ENCODE measurements at places on chromosomes 2 and 18.

DNA sequence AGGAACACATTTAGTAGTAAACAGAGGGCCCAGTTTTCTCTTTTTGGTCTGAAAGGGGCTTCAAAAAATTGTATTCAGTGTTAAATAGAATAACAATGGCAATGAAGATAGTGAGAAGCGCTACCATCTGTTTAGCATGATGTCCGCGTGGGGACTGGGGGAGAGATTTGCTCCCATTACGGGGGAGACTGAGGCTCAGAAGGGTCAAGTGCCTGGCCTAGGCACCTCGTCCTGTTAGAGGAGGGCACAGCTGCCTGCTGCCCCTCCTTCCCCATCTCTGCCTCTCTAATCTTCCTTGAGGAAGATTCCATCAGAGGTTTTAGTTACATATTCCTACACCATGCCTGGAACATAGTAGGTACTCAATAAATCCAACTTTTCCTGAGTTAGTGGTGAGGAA lies 10.1 kb upstream of the TMEM185B start:
- DNase-seq: no peak

DNA sequence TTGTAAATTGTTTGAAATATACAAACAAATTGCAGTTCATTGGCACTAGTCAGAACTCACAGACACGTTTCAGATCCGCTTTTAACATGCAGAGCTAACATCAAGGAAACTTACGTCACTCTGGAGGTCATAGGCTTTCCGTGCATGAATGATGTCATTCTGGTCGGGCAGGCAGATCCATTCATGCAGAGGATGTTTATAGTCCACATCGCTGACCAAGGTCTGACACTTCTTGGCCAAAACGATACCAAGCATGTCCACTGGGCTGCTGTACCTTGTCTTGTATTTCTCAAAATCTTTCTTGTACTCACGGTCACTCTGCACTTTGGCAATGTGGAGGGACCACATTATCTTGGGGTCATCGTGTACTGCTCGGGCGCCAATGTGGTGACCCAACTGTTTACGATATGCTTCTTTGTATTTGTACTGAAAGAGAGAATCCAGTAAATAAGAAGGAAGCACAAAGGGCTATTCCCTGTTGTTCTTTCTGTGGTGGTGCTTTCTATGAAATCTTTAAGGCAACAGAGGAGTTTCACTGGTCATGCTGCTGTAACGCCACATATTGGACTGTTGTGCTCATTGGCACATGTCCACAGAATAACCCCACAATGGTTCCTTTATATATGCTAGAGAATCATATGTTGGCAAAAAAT lies 114.8 kb downstream of the NEB start:
- no peak for DNase-seq

- DNase-seq: peak; percentile 82
Observed at GRCh38 chr2:148874868-148875341, at the start of gene KIF5C. Gene KIF5C, plus strand, starts transcription at chr2:148875227. Its CDS starts 391 bp downstream, at chr2:148875618.

GRCh38 chr2:66836851-66837250 lies 401.9 kb downstream of the MEIS1 start:
- DNase-seq: no peak

GRCh38 chr2:110980339-110981062 lies 140.2 kb upstream of the BCL2L11 start:
- DNase-seq: no peak

- no peak for DNase-seq
Observed at GRCh38 chr18:78156466-78156865, 823.2 kb upstream of the SALL3 start.

DNA sequence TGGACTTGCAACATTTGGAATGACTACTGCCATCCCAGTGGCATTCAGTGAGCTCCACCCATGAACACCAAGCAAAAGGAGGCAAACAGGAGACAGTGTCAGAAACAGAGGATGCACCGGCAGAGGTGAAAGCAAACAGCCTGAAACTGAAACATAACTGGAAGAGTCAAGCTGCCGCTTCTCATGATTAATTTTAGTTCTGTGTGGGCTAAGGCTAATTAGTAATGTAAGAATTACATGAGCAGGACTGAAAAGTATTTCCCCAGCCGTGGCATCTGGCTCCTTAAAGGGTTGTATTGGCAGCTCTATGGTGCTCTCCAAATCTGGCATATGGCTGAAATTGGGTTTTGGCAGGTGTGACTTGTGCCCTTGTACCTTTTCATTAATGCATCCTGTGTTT lies 1108.1 kb downstream of the TSN start:
- no peak for DNase-seq

DNA sequence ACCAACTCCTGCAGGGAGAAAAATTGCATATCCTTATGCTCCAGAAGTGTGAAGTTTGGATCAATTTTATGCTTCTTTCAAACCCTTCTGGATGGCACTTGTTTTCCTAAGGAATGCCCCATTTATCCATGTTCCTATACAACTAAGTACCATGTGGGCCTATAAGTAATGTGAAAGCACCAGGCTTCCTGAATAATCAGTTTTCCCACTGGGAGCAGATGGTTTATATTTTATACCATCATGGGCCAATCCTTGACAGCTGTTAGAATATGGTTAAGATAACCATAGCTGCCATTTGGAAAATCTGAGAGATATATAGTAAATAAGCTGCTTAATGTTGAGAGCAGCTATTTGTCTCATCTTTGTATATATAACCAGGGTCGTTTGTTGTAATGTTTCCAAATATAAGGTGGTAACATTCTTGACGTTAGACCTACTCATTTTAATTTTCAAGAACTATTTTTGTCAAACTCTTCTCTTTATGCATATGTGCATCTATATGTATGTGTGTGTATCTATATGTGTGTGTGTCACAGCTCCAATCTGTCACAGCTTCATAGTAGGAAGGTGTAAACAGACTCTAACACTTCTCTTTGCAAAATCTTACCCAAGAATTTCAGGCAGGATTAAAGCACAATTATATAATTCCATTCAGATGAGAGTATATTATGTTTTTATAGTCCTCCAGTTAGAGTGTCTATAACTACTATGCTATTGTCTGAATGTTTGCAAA lies 458.7 kb upstream of the GCFC2 start:
- DNase-seq: no peak

GRCh38 chr2:187698374-187699110 lies 144.3 kb upstream of the TFPI start:
- no peak for DNase-seq

- DNase-seq: no peak
Observed at GRCh38 chr18:42141439-42141838, 186.4 kb downstream of the PIK3C3 start.

DNA sequence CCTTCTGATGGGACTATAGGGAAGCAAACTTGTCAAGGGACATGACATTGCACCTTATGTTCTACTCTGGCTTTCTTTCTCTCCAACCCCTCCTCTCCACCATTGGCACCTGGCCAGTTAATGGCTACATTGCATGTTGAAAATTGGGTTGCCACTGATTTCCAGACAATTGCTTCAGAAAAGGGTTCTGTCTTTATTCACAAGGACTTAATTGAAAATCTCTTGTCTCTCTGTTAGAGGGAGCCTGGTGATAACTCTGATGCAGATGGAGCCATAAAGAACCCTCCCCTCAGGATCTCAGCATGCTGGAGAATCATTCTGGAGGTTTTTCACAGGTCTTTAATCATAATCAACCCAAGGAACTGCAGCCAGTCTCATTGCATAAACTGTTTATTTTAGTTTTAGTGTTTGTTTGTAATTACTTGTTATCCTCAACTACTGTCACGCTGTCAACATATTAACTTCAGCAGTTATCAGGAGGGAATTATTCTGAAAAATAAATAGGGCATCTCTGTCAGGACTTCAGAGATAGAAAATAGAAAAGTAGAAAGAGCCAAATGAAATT lies 316.8 kb downstream of the RIT2 start:
- no peak for DNase-seq

DNA sequence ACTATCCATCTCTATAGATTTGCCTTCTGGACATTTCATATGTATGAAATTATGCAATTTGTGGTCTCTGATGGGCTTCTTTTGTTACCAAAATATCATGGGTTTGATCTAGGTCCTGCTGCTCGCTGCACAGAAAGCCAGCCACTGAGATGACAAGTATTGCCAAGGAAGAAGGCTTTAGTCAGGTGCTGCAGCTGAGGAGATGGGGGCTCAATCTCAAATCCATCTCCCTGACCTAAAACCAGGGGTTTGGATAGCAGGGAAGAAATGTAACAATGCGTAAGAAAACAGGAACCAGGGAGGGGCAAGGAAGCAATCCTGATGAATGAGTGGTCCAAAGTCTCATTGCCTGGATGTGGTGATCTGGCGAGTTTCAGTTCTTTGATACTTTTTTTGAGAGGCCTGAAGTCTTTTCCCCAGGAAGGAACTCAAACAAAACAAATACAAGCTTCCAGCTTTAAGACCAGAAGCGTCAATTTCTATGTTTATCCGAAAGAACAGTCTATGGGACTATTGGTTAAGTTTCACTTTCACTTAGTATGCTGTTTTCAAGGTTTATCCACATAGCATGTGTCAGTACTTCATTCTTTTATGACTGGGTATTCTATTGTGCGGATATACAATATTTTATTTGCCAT lies 3.4 kb upstream of the CKAP2L start:
- DNase-seq: no peak

DNA sequence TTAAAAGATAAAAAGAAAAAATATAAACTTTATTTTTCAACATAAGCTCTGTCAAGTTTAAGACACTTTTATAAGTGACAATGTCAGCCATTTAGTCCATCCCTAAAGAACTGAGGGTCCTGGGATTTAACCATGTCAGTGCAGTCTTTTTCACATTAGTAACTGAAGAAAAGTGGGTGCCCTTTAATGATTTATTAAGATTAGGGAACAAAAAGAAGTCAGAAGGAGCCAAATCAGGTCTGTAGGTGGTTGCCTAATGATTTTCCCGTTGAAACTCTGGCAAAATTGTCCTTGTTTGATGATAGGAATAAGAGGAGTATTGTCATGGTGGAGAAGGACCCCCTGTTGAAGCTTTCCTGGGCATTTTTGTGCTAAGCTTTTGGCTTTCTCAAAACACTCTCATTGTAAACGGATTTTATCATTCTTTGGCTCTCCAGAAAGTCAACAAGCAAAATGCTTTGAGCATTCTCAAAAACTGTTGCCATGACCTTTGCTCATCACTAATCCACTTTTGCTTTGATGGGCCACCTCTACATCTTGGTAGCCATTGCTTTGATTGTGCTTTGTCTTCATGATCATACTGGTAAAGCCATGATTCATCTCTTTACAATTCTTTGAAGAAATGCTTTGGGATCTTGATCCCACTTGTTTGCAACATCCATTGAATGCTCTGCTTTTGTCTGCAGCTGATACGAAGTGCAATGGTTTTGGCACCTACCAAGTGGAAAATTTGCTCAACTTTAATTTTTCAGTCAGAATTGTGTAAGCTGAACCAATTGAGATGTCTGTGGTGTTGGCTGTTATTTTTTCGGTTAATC lies 22.0 kb downstream of the TSPYL6 start:
- no peak for DNase-seq

DNA sequence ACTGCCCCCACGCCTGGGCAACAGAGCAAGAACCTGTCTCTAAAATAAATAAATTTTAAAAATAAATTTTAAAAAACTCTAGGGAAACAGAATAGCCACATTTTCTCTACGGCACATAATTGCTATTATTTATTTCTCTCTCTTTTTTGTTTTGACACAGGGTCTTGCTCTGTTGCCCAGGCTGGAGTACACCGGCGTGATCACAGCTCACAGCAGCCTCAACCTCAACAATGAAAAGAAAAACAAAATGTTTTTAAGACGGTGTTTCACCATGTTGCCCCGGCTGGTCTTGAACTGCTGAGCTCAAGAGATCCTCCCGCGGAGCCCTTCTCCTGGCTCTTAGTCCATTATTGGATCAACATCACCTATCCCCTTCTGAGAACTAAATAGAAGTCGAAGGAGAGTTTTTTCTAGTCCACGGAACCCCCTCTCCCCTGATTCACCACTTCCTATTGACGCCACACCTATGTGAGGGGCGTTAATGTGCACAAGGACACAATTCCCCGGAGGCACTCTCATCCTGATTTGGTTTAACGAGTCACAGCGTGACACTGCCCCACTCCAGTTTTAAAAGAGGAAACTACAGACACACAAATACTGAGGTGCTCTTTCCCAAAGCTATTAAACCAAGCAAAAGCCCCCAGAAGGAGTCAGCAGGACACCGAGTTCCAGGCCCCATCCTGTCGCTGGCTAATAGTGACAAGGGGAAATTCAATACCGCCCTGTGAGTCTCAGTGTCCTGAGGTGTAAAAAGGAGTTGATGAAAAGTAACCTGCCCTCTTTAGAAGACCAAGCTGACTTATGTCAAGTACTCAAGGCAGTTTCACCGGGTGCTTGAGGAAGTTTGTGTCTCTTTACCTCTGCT lies 1.1 kb downstream of the NPC1 start:
- no peak for DNase-seq

- DNase-seq: no peak
Observed at GRCh38 chr2:167388497-167388896, 500.2 kb downstream of the XIRP2 start.

- no peak for DNase-seq
Observed at GRCh38 chr2:212815453-212815852, 276.9 kb upstream of the ERBB4 start.

DNA sequence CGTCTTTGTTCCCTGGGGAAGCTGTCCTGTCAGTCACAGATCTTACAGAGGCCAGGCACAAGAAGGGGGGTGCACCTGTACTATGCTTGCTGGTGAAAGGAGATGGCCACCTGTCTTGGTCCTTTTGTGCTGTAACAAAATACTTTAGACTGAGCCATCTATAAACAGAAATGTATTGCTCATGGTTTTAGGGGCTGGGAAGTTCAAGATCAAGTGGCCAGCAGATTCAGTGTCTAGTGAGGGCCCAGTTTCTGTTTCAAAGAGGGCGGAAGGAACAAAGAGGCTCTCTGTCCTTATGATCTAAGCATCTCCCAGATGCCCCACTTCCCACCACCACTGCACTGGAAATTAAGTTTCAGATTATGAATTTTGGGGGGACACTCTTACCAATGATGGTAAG lies 35.5 kb upstream of the RPL37A start:
- no peak for DNase-seq

DNA sequence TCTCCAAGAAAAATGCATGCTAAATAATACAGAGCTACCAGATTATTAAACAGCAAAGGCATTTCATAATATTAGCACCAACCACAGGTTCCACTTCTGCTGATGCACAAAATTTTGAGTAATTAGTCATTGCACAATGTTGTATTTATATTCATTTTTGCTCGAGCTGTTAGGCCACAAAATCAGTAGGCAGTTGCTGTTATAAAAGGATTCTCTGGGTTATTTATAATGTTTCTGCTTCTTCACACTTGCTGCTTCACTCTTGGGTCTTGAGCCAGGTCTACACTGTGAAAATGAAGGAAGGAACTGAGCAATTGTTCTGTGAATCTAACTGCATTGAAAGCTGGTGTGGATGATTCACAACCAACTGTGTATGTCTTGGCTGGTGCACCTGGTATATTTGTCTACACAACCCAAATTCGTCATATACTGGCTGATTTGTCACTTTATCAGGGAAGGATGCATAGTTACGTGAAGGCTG lies 38.3 kb downstream of the MRPL33 start:
- DNase-seq: no peak

All from activated T-helper 1 cell treated with Interleukin-2 at 50 U/mL for 16 hours (primary cell).